Common myeloid progenitor, CD34-positive (primary cell): ENCODE measurements at places on chromosomes 4 and X.

DNA sequence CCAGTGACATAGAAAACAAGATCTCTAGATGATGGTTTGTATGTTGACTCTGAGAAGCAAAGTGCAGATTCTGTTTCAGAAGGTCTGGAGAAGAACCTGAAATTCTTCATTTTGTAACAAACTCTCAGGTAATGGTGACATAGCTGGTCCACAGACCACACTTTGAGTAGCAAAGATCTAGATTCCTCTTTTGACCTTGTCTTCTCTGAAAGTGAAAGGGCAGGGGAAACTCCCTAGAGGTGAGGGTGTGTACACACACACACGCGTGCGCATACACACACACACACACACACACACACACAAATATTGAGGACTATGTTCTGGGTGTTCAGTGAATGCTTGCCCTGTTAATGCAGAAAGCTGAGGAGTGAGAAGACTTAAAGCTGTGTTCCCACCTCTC lies 110.1 kb downstream of the NHSL2 start:
- peak; percentile 49 for DNase-seq

- no peak for DNase-seq
Measured at GRCh38 chr4:4418676-4419390, 31.9 kb downstream of the NSG1 start.

GRCh38 chrX:103823591-103823990 lies 8.5 kb downstream of the RAB9B start:
- DNase-seq = no peak

DNA sequence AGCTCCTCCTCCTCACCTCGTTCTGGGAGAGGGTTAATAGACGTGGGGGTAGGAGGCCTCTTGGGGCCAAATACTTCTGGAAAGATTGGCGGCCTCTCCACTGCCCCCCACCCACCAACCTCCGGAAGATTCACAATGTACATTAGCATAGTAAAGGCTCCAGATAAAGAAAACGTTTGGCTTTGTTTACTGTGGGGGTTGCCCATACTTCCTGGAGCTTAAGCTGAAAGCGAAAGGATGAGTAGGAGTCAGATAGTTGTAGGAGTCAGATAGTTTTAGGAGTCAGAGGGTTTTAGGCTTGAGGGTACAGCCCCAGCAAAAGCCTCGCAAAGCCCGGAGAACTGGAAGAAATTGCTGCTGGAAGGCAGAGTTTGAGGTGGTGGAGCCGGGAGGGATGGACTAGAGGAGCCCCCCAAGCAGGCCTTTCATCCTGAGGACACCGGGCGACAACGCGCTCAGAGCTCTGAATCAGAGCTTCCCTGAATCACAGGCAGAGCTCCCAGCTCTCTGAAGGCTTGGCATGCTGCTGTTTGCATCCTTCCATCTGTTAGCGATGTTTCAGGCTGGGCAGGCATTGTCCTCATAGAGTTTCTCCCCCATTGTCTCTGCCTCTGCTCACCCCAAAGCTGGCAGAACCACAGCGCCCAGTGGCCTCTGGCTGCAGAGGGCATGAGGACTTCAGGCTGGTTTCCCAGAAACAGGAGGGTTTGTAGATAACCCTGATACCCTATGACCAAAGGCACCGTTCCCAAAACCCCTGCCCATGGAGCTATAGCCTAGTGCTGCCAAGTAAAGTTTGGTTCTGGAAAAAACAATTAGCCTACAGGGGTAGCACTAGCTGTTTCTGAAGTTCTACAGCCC lies 280.7 kb downstream of the BCOR start:
- DNase-seq = no peak

- peak; percentile 2 for DNase-seq
Measured at GRCh38 chr4:41146716-41147506, 67.4 kb downstream of the APBB2 start.

DNA sequence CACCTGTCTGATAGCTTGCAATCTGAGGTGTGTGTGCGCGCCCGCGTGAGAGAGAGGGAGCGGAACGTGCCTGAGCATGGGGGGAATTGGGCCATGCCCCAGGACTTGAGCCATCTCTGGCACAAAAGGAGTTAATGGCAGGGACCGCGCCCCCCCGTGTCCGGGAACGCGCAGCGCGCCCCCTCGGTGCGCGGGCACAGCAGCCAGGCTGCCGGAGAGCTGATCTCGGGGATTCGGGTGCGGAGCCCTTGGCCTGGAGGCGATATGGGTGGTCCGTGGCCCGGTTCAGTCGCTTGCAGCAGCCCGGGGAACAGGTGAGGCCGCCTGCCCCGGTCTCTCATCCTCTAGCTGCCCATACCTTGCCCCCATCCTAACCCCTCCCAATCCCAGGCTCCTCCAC lies at the start of gene NLGN3:
Gene NLGN3 (plus strand): TSS at position 191 of the 400 bp plus-strand sequence. CDS start 2,909 bp downstream, outside the sequence.
- DNase-seq = no peak

DNA sequence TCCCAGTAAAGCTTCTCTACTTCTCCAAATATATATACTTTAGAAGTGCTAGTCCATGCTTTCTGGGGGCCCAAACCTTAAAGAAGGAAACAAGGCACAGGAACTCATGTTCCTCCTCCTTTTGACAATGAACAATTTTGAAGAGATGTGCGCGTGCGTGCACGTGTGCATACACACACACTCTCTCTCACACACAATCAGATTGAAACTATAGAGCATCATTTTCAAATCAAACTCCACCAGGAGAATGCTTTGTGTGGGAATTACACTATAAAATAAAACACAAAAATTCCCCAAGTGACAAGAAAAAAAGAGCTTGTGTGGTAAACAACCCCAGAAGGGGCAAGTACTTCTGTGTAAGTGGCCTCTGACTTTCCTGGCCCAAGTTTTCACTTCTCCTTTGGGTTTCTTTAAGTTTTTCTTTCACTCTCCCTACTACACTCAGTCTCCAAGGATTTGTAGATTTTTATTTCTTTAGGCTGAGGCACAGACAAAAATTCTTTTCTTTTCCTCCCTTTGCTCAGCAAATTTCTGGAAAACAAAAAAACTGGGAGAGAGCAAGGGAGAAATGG lies 46.6 kb upstream of the SHISA3 start:
- DNase-seq = no peak

DNA sequence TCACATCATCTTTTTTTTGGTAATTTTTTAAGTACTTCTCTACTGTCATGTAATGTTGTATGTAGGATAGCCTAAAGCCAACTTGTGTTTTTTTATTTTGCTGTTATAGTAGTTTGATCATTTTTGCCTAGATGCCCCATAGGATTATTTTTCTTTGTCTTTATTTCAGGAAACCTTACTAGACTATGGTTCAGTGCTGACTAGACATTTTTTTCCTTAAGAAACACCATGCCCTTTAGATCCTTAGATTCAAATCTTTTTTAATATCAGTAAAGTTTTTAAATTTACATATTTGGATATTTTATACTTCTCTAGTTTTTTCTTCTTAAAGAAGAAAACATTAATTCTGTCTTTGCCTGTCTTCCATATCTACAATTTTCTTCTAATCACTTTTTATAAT lies 221.3 kb downstream of the IDS start:
- DNase-seq = no peak

GRCh38 chr4:10035130-10035529 lies 13.8 kb upstream of the SLC2A9 start:
- no peak for DNase-seq

GRCh38 chrX:63475200-63475599 lies 124.1 kb upstream of the SPIN4 start:
- DNase-seq = peak; percentile 2

DNA sequence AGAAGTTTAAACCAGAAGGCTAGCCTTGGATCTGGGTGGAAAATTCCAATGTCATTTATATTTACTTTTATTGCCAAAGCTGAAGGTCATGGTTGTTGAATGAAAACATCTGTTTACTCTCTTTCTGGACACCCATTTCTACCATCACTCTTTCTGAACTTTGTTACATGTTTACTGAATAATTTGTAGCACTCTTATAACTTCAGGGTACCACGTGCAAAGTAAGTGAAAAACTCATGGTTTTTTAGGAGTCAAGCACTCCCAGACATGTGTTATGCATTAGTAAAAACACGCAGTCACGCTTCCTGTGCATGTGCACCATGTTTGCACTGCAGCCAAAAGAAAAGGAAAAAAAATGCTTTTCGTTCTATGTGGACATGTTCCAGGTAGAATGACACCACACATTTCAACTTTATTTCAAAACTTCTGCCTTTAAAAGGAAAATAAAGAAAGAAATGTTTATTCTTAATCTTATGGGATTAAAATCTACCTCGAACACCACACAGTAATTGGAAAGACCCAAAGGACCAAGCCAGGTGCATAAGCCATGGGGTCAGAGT lies 31.4 kb upstream of the ADH1C start:
- DNase-seq = peak; percentile 56

- DNase-seq = no peak
Measured at GRCh38 chr4:140256335-140256734, 102.4 kb upstream of the MAML3 start.
